ENCODE measurements at places on chromosomes 5 and 9. TPM values are rescaled to one million over a fixed set of nuclear protein-coding genes. Genes with fewer than 3 reads are reported as not detected.

- H3K4me3 ChIP-seq = no peak overlapping the region
- no peaks in the 10 kb centered on the region for H3K36me3 ChIP-seq
- H3K4me1 ChIP-seq = peaks cover 19% of the 10 kb centered on the region
- H3K27ac ChIP-seq = no peak overlapping the region
Observed at GRCh38 chr5:76177978-76178377, 94.8 kb downstream of the SV2C start.

- H3K4me3 ChIP-seq = no peak overlapping the region
- no peaks in the 10 kb centered on the region for H3K27me3 ChIP-seq
- H3K4me1 ChIP-seq = no peaks in the 10 kb centered on the region
- DNase-seq = no peak
- no peaks in the 10 kb centered on the region for H3K36me3 ChIP-seq
Observed at GRCh38 chr5:124876566-124876965, 130.1 kb upstream of the ZNF608 start.

GRCh38 chr5:32771037-32771436 is 59.9 kb downstream of the NPR3 start:
- H3K4me3 ChIP-seq = no peak overlapping the region
- no peaks in the 10 kb centered on the region for H3K27me3 ChIP-seq
- H3K4me1 ChIP-seq = no peaks in the 10 kb centered on the region
- DNase-seq = no peak
- H3K36me3 ChIP-seq = no peaks in the 10 kb centered on the region

GRCh38 chr9:133510926-133511505 is 13.7 kb downstream of the MYMK start:
- H3K27me3 ChIP-seq = no peaks in the 10 kb centered on the region
- H3K36me3 ChIP-seq = no peaks in the 10 kb centered on the region
- H3K27ac ChIP-seq = no peak overlapping the region
- peaks cover 23% of the 10 kb centered on the region for H3K4me1 ChIP-seq
- no peak overlapping the region for H3K4me3 ChIP-seq
- DNase-seq = no peak

- H3K27me3 ChIP-seq = peaks cover 12% of the 10 kb centered on the region
- no peak for DNase-seq
- H3K4me3 ChIP-seq = no peak overlapping the region
- no peaks in the 10 kb centered on the region for H3K4me1 ChIP-seq
- H3K36me3 ChIP-seq = no peaks in the 10 kb centered on the region
Observed at GRCh38 chr5:114435885-114436299, 74.0 kb downstream of the KCNN2 start.

DNA sequence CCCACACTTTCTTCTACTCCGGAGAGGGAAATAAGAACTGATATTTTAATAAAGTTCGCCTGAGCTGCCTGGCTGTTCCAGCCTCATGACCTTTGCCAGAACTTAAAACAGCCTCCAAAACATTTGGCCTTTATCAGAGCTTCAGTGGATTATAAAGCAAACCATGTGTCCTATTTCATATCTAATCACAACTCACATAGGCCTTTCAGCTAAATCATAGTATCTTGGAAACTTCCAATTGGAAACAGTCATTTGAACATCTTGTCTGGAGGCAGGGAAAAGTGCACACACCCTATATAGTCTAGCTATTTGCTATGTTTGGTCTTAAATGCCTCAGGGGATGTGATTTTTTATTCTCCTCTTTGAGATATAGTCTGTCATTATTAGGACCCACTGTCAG is 46.0 kb upstream of the FREM1 start:
- no peak for DNase-seq
- H3K4me3 ChIP-seq = no peak overlapping the region
- no peaks in the 10 kb centered on the region for H3K36me3 ChIP-seq
- no peaks in the 10 kb centered on the region for H3K27me3 ChIP-seq
- peaks cover 8% of the 10 kb centered on the region for H3K4me1 ChIP-seq
- H3K27ac ChIP-seq = no peak overlapping the region

DNA sequence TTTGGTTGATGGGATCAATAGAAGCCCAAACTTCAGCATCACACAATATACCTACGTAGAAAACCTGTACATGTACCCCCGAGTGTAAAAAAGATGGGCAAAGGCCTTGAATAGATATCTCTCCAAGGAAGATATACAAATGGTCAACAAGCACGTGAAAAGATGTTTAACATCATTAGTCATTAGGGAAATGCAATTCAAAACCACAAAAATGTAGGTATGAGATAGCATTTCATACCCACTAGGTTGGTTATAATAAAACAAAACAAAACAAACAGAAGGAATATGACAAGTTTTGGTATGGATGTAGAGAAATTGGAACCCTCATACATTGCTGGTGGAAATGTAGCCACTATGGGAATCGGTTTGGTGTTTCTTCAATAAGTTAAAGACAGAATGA is 33.1 kb upstream of the PPARGC1B start:
- H3K27me3 ChIP-seq = peaks cover 8% of the 10 kb centered on the region
- no peaks in the 10 kb centered on the region for H3K36me3 ChIP-seq
- H3K4me3 ChIP-seq = no peak overlapping the region

Gene GOLGA1
- total RNA-seq = 21.6 TPM

Gene CKMT2
- total RNA-seq = not detected

Gene GAS1
- 0.11 TPM for total RNA-seq

Gene NOXA1
- total RNA-seq = 0.95 TPM

All from activated CD8-positive, alpha-beta T cell treated with anti-CD3 and anti-CD28 coated beads for 36 hours (primary cell).